ENCODE measurements at places on chromosomes 16 and 17.

GRCh38 chr17:49361902-49362722, at the start of gene ZNF652:
TSS of gene ZNF652 (minus strand) at chr17:49362250. CDS start at chr17:49317725, 44,525 bp downstream.
- DNase-seq = peak; percentile 96

DNA sequence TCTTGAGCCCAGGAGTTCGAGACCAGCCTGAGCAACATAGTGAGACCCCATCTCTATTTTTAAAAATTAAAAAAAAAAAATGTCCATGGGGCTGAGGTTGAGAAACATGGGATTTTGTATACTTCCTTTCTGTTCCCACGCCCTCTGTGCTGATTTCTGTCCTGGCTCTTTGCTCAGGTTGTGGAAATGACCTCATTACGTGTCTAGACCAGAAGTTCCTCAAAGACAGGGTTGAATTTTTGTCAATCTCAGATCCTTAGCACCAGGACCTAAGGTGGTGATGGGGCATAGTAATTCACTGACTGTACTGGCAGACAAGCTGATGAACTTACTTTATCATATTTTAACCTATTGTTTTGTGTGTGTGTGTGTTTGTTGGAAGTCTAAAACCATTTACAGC, 11.2 kb upstream of the HNF1B start:
- no peak for DNase-seq

- DNase-seq = no peak
Observed at GRCh38 chr17:8479431-8479947, 43.8 kb downstream of the NDEL1 start.

GRCh38 chr16:61014869-61015268, 1021.4 kb downstream of the CDH8 start:
- no peak for DNase-seq

GRCh38 chr17:34862384-34862783, 98.9 kb downstream of the CCT6B start:
- no peak for DNase-seq

GRCh38 chr17:10805911-10806310, 2.0 kb upstream of the TMEM238L start:
- DNase-seq = no peak

DNA sequence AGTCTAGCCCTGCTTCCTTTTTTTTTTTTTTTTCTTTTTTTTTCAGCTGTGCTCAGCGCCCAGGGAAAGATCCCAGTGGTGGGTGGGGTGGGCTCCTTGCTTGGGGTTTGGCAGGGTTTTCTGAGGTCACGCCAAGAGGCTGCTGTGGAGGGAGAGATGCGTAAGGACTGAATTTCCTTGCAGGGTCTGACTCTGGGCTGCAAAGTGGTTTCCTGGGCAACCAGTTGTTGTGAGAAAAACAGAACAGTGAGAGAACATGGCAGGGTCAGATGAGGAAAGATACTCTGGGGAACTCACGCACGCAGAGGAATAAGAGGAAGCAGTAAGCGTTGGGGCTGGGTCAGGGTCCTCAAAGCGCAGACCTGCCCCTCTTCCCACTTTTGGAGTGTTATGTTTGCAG, 119.5 kb downstream of the IRF8 start:
- DNase-seq = no peak

DNA sequence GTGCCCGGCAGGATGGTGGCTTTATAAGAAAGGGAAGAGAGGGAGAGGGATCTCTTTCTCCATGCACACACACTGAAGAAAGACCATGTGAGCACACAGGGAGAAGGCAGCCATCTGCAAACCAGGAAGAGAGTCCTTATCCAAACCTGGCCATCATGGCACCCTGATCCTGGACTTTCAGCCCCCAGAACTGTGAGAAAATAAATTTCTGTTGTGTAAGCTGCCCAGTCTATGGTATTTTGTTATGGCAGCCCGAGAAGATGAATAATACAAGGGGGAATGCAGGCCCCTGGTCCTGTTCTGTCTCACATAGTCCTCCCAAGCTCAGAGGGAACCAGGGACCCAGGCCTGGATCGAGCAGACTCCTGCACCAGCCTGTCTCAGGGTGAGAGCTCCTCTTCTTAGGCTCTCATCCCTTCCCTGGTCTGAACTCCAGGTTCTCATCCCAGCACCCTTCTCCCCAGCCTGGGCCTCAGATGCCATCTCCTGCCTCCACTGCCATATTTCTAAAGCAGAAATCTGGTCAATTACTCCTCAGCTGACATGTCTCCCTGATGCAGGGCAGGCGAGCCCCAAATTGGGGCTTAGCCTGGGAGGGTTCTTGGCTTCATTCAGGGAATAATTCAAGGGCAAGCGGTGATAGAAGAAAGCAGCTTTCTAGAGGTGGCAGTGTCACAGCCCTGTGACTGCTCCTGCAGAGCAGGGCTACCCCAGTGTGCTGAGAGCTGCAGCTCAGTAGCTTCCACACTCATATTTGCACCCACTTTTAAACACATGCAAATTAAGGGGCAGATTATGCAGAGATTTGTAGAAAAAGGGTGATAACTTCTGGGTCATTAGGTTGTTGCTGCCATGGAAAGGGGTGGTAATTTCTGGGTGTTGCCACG, 28.8 kb downstream of the IGFBP4 start:
- no peak for DNase-seq

DNA sequence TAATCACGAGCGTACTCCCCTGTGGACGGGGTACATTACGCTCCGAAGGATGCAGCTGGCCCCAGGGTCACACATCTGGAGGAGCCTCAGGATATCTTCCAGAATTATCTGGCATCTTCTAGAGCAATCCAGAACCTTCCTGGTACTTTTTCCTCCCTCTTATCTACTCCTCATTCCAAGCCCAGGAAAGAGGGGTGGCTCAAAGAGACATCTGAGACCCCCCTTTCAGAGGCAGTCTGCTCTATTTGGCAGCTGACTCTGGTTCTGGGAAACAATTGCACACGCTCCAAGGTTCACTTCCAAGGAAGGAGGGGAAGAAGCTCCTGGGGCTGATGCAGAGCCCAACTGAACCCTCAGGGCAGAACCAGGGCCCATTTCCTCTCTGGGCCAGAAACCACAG, 14.9 kb downstream of the RBFOX3 start:
- no peak for DNase-seq

DNA sequence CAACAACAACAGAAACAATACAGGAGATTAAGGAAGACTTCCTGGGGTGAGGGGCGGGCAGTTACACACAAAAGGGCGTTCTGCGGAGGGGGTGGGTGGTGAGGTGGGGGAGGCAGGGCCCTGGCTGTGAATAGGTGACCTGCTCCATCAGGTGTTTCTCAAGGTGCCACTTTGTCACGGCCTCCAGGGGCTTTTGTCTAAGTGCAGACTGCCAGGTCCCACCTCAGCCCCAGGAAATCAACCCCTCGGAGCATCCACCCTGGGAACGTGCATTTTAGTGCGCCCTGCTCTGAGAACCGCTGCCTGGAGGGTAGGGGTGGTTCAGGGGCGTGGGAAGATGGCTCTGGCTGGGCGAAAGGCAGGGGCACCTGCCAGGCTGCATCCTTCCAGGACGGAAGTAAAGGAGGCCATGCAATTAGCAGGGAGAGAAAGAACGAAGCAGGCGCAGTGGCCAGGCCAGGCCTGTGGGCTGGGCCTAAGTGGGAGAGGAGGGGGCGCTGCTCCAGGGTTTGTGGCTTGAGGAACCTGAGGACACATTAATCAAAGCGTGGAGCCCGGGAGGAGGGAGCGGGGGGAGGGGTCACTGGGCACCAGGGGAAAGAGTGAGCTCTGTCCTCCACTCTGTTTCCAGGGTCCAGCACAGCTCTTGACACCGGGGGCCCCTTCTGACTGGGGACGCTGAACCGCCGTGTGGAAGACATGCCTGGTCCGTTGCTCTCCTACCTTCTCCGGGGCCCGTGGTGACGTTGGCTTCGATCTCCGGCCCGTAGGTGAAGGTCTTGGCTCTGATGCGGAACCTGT, 49.4 kb upstream of the CDC42EP4 start:
- DNase-seq = no peak

DNA sequence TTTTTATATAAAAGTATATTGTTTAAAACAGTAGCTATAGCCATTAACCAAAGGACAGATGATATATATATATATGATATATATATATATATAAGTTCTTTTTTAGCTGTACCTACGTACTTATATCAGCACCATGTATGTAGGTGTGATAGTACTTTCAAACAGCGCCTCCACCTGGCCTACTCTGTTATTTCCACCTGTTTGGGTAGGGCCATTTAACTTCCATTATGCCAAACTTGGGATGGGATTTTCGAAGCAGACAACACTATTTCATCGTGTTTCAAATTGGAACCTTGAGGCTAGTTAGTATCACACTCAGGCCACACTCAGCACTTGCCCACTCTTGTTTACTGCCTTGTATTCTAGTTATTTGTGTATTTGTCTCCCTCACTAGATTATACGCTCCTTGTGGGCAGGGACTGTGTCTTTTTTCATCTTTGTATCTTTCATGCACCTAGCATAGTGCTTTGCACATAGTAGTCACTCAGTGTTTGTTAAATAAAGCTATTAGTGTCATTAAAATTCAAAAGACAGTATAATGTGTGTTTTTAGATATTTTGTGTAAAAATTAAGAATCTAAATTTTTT, 11.8 kb upstream of the CLTC start:
- DNase-seq = no peak
